Mucosa of gallbladder (tissue), 1 donor: ENCODE measurements at places on chromosomes 1 and 21. TPM values are rescaled to one million over a fixed set of nuclear protein-coding genes. Genes with fewer than 3 reads are reported as not detected.

The SLAMF9 gene
- total RNA-seq = not detected

The OR2M3 gene
- not detected for total RNA-seq

The TEX38 gene
- 0.35 TPM for total RNA-seq

The MASP2 gene
- total RNA-seq = not detected

The ANGPTL3 gene
- total RNA-seq = 0.06 TPM

The KCNJ9 gene
- total RNA-seq = not detected

The FAM78B gene
- total RNA-seq = 2.6 TPM

The S100A14 gene
- 56.9 TPM for total RNA-seq

The PTAFR gene
- total RNA-seq = 9.8 TPM

The LCE3E gene
- not detected for total RNA-seq

The HAO2 gene
- 0.17 TPM for total RNA-seq

The ZNF695 gene
- total RNA-seq = 0.06 TPM

The SUMO3 gene
- total RNA-seq = 70.5 TPM

The C8B gene
- 1.9 TPM for total RNA-seq

The PGLYRP4 gene
- not detected for total RNA-seq

The MAGOH gene
- 27.9 TPM for total RNA-seq

The HMCN1 gene
- 3.7 TPM for total RNA-seq

The CAPN2 gene
- total RNA-seq = 431 TPM

The CD5L gene
- total RNA-seq = not detected

The KIF26B gene
- total RNA-seq = 0.32 TPM

The IGSF5 gene
- 0.29 TPM for total RNA-seq

The LRRC38 gene
- total RNA-seq = not detected

The TOR1AIP1 gene
- total RNA-seq = 56.3 TPM

The IL10 gene
- 1.4 TPM for total RNA-seq

The CRB1 gene
- total RNA-seq = 0.06 TPM

The HHAT gene
- total RNA-seq = 14.4 TPM

The COL9A2 gene
- total RNA-seq = 8.3 TPM

The ACTL8 gene
- not detected for total RNA-seq

The S100A7 gene
- total RNA-seq = not detected

The TIE1 gene
- 23.3 TPM for total RNA-seq

The AKIRIN1 gene
- 59.3 TPM for total RNA-seq

The PGBD5 gene
- 3.5 TPM for total RNA-seq

The CFAP107 gene
- total RNA-seq = not detected

The TNFRSF9 gene
- 0.35 TPM for total RNA-seq

The CNKSR1 gene
- 36.0 TPM for total RNA-seq

The ADAMTS5 gene
- total RNA-seq = 4.1 TPM

The SMCP gene
- not detected for total RNA-seq

The AADACL4 gene
- total RNA-seq = not detected

The TMEM125 gene
- total RNA-seq = 75.9 TPM

The RRP15 gene
- 9.5 TPM for total RNA-seq

The HTR1D gene
- total RNA-seq = 7.0 TPM

The KCNQ4 gene
- 3.5 TPM for total RNA-seq

The EFNA1 gene
- 100.0 TPM for total RNA-seq

The FCRL5 gene
- total RNA-seq = 0.14 TPM

The HAPLN2 gene
- total RNA-seq = 0.43 TPM

The NBPF26 gene
- total RNA-seq = 27.1 TPM

The FABP3 gene
- total RNA-seq = 13.3 TPM

The CEP104 gene
- total RNA-seq = 64.1 TPM

The RHCE gene
- total RNA-seq = 0.35 TPM

The RIPPLY3 gene
- total RNA-seq = 0.20 TPM
